ENCODE measurements at places on chromosomes 16 and 17. TPM values are rescaled to one million over a fixed set of nuclear protein-coding genes. Genes with fewer than 3 reads are reported as not detected.

The OR1E1 gene
- not detected for total RNA-seq

The AP2B1 gene
- total RNA-seq: 152 TPM

The RNF222 gene
- total RNA-seq: not detected

The PSMD11 gene
- 77.1 TPM for total RNA-seq

The HSF5 gene
- 0.06 TPM for total RNA-seq

The NOD2 gene
- total RNA-seq: 0.16 TPM

The SOCS7 gene
- total RNA-seq: 3.2 TPM

The KCNJ2 gene
- 15.1 TPM for total RNA-seq

Measured in bladder microvascular endothelial cell (primary cell).